Adipose tissue (tissue), 3 donors: ENCODE measurements at places on chromosomes 13 and 19. TPM values are rescaled to one million over a fixed set of nuclear protein-coding genes. Genes with fewer than 3 reads are reported as not detected.

Gene DIAPH3
- 0.06 TPM for polyA plus RNA-seq

Gene KLF5
- polyA plus RNA-seq = 6.4 TPM

Gene OR7G2
- not detected for polyA plus RNA-seq

Gene ZNF99
- not detected for polyA plus RNA-seq

Gene KCNC3
- 1.4 TPM for polyA plus RNA-seq

Gene S1PR5
- polyA plus RNA-seq = 0.20 TPM

Gene PSG4
- polyA plus RNA-seq = not detected

Gene ZNF541
- polyA plus RNA-seq = 0.45 TPM

Gene CGB2
- not detected for polyA plus RNA-seq
